Keratinocyte (primary cell): ENCODE measurements at places on chromosomes 7 and 10. TPM values are rescaled to one million over a fixed set of nuclear protein-coding genes. Genes with fewer than 3 reads are reported as not detected.

The TMEM225B gene
- 0.18 to 0.26 TPM (median 0.23 TPM) in 3 replicates for polyA plus RNA-seq

GRCh38 chr10:77974396-77975074 is 48.0 kb upstream of the DLG5 start:
- H3K27ac ChIP-seq: no peak overlapping the region
- no peaks in the 10 kb centered on the region for H3K27me3 ChIP-seq
- peaks cover 8% of the 10 kb centered on the region for H3K4me1 ChIP-seq
- DNase-seq: peak; percentile 13
- no peak overlapping the region for H3K4me3 ChIP-seq

The UCN3 gene
- not detected in 3 replicates for polyA plus RNA-seq

The SPDYE1 gene
- not detected in 3 replicates for polyA plus RNA-seq

- H3K27me3 ChIP-seq: no peaks in the 10 kb centered on the region
- no peak overlapping the region for H3K27ac ChIP-seq
- DNase-seq: no peak
- no peaks in the 10 kb centered on the region for H3K4me1 ChIP-seq
- H3K4me3 ChIP-seq: no peak overlapping the region
- no peaks in the 10 kb centered on the region for H3K36me3 ChIP-seq
Observed at GRCh38 chr7:11228515-11228914, 254.8 kb downstream of the PHF14 start.

- no peaks in the 10 kb centered on the region for H3K4me1 ChIP-seq
- no peak for DNase-seq
- H3K27me3 ChIP-seq: no peaks in the 10 kb centered on the region
- H3K36me3 ChIP-seq: peaks cover 3% of the 10 kb centered on the region
- H3K4me3 ChIP-seq: no peak overlapping the region
Observed at GRCh38 chr10:87550741-87551140, 46.0 kb downstream of the MINPP1 start.

GRCh38 chr10:47047577-47048525 is 136.6 kb downstream of the PTPN20 start:
- H3K4me3 ChIP-seq: no peak overlapping the region
- peak; percentile 15 for DNase-seq
- H3K4me1 ChIP-seq: no peaks in the 10 kb centered on the region
- no peak overlapping the region for H3K27ac ChIP-seq
- no peaks in the 10 kb centered on the region for H3K36me3 ChIP-seq
- peaks cover 5% of the 10 kb centered on the region for H3K27me3 ChIP-seq

DNA sequence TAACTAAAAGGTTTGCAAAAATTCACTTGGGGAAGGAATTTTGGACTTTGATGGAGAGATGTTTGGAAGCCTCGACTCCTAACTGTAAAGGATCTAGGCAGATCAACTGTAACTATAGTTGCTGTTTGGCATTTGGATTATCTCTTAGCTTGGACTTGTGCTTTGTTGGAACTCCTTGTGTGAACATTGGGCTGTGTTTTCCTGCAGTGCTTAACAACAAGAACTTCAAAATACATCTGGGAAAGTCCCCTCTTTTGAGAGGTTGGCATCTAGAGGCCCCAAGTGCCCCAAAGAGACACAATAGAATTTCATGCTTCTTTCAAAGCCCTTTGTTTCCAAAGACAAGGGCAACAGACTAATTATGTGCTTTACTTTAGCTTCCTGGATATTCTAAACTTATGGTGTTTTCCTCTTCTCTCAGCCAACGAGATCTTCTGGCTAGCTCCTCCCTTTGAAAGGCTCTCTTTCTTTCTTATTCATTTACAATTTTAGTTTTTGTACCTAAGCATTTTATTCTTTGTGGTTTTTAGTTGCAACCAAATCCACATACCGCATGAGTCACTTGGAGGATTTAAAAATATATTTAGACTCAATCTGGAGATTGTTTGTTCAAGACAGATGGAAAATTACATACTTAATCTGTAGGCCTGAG is 11.6 kb downstream of the ABCA13 start:
- no peak overlapping the region for H3K27ac ChIP-seq
- no peak overlapping the region for H3K4me3 ChIP-seq
- H3K27me3 ChIP-seq: no peaks in the 10 kb centered on the region
- DNase-seq: no peak

The DNMBP gene
- 7.7 to 26.9 TPM (median 15.8 TPM) in 3 replicates for polyA plus RNA-seq
